ENCODE measurements at places on chromosomes 5 and 9. TPM values are rescaled to one million over a fixed set of nuclear protein-coding genes. Genes with fewer than 3 reads are reported as not detected.

GRCh38 chr9:129511285-129511900, 109.5 kb downstream of the C9orf50 start:
- H3K4me1 ChIP-seq: peaks cover 10% of the 10 kb centered on the region
- H3K27ac ChIP-seq: no peak overlapping the region
- DNase-seq: no peak
- no peaks in the 10 kb centered on the region for H3K27me3 ChIP-seq

The SLIT3 gene
- total RNA-seq: 61.9 TPM

The SPINK13 gene
- not detected for total RNA-seq

GRCh38 chr9:76092572-76092971, 202.1 kb downstream of the PCSK5 start:
- DNase-seq: no peak
- H3K27me3 ChIP-seq: no peaks in the 10 kb centered on the region
- no peak overlapping the region for H3K27ac ChIP-seq

- no peaks in the 10 kb centered on the region for H3K36me3 ChIP-seq
- no peaks in the 10 kb centered on the region for H3K4me1 ChIP-seq
- DNase-seq: peak; percentile 28
- no peak overlapping the region for H3K4me3 ChIP-seq
- H3K27me3 ChIP-seq: no peaks in the 10 kb centered on the region
These were observed 9.9 kb downstream of the CCDC69 start for GRCh38 chr5:151213803-151214613.

GRCh38 chr9:130927995-130928900, 10.8 kb downstream of the FIBCD1 start:
- H3K4me1 ChIP-seq: peaks cover 22% of the 10 kb centered on the region
- H3K4me3 ChIP-seq: no peak overlapping the region
- peak; percentile 64 for DNase-seq
- no peaks in the 10 kb centered on the region for H3K36me3 ChIP-seq
- H3K27me3 ChIP-seq: no peaks in the 10 kb centered on the region

GRCh38 chr9:18216376-18216775, 257.6 kb upstream of the ADAMTSL1 start:
- no peaks in the 10 kb centered on the region for H3K4me1 ChIP-seq
- H3K27ac ChIP-seq: no peak overlapping the region
- DNase-seq: no peak
- no peak overlapping the region for H3K4me3 ChIP-seq

DNA sequence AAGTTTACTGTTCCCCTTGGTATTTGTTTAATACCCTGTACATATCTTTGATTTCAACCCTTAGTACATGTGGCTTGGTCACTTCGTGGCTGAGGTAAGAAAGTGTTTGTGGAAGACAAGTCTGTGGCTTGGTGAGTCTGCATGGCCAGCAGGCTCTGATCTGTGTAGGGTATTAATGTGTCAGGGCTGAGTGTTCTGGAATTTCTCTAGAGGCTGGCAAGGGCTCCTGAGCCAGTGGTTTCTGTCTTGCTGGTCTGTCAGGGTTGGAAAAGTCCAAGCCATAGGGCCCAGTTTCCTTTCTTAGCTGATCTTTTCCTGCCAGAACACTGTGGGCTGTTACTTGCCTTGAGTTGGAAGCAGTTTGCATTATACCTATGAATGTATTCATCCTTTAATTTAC, 48.0 kb upstream of the FBXL7 start:
- DNase-seq: peak; percentile 32
- H3K27ac ChIP-seq: no peak overlapping the region
- 0 out of 2 replicates have a peak, but pooled peaks cover 3% of the 10 kb centered on the region for H3K4me1 ChIP-seq

- no peak for DNase-seq
- no peak overlapping the region for H3K27ac ChIP-seq
- H3K4me3 ChIP-seq: no peak overlapping the region
- no peaks in the 10 kb centered on the region for H3K4me1 ChIP-seq
- no peaks in the 10 kb centered on the region for H3K36me3 ChIP-seq
These were observed 87.7 kb upstream of the PTPN3 start for GRCh38 chr9:109585796-109586195.

GRCh38 chr5:145833631-145834200, 1.4 kb downstream of the PRELID2 start:
- DNase-seq: no peak
- H3K4me1 ChIP-seq: peaks cover 5% of the 10 kb centered on the region
- no peak overlapping the region for H3K4me3 ChIP-seq
- H3K36me3 ChIP-seq: no peaks in the 10 kb centered on the region
- no peak overlapping the region for H3K27ac ChIP-seq

- peaks cover 17% of the 10 kb centered on the region for H3K4me1 ChIP-seq
- peak overlapping the region; percentile 80 for H3K4me3 ChIP-seq
- 0 out of 2 replicates have a peak, but pooled peaks cover 5% of the 10 kb centered on the region for H3K36me3 ChIP-seq
These were observed 681 bp downstream of the CPLANE1 start for GRCh38 chr5:37248421-37248969.

GRCh38 chr9:118561051-118561450, 808.2 kb downstream of the BRINP1 start:
- no peak for DNase-seq
- no peaks in the 10 kb centered on the region for H3K27me3 ChIP-seq
- no peak overlapping the region for H3K27ac ChIP-seq
- no peaks in the 10 kb centered on the region for H3K36me3 ChIP-seq

The UGT3A2 gene
- total RNA-seq: not detected

The CCDC187 gene
- total RNA-seq: not detected

DNA sequence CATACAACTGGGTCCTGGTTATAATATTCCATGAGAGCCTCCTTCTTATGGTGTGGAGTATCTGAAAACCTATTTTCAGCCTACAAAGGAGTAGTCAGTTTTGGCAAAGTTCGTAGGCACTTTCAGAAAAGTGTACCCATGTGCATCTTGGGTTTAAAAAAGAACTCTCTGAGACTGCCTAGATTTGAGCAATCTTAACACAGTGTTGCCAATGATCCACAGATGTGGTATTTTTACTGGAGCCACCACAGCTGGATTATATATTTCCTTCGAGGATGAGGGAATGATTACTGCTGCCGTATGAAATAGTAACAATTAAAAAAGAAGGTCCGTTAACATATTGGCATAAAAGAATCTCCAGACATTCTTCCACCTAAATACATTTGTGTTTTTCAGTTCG, 1.1 kb downstream of the PALM2AKAP2 start:
- H3K4me3 ChIP-seq: peak overlapping the region; percentile 89
- H3K36me3 ChIP-seq: no peaks in the 10 kb centered on the region
- H3K27ac ChIP-seq: peak overlapping the region; percentile 76
- DNase-seq: peak; percentile 63

- H3K27ac ChIP-seq: no peak overlapping the region
- H3K27me3 ChIP-seq: no peaks in the 10 kb centered on the region
- no peaks in the 10 kb centered on the region for H3K36me3 ChIP-seq
- no peak for DNase-seq
These were observed 43.8 kb upstream of the DAB2IP start for GRCh38 chr9:121607434-121608167.

- H3K36me3 ChIP-seq: no peaks in the 10 kb centered on the region
- H3K4me1 ChIP-seq: no peaks in the 10 kb centered on the region
- no peak overlapping the region for H3K4me3 ChIP-seq
These were observed 122.1 kb downstream of the WNK2 start for GRCh38 chr9:93306081-93306480.

DNA sequence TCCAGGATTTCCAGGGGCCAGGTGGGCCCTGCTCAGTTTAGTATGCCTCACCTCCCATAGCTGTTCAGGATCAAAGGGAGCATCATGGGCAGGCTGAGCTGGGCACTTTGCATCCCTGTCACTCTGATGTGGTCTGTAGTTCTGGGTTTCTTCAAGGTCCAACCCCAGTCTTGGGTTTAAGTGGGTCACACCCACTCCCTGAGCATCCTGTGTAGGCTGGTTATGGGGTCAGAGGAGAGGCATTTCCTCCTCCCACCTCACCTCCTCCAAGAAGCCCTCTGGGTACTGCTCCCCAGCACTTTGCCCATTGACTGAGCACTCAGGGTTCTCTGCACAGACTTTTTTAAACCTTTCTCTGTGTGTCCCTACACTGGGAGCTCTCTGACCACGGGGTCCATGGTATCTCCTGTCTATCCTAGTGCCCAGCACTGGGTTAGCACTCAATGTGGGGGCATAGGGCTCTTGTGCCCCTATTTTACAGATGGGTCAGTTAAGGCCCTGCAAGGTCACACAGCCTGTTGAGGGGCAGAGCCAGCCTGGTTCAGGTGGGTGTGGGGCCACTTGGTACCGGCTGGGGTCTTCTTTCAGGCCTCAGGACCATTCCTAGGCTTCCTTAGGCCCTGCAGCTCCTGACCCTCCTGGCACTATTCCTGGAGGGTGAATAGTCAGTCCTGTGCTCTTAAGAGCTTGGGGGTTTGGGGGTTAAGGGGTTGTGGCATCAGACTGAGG, 19.0 kb downstream of the CXXC5 start:
- peak; percentile 58 for DNase-seq
- peak overlapping the region; percentile 91 for H3K27ac ChIP-seq
- H3K36me3 ChIP-seq: no peaks in the 10 kb centered on the region
- no peak overlapping the region for H3K4me3 ChIP-seq
- H3K4me1 ChIP-seq: peaks cover 27% of the 10 kb centered on the region

DNA sequence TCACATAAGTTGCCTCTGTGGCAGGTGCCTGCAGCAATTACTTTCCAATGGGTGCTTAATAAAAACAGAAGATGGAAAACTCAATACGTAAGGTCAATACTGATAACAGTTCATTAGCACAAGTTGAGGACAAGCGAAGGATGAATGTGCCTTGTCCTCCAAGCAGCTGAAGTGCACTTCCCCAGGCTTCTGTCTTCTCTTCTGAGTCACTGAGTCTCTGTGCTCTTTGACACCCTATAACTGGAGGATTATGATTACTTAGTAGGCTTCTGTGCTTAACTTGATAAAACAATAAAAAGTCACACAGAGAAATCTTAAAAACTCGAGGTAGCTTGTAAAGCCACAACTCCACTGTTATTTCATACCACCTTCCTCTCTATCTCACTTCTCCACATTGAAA, 216.6 kb upstream of the ADCY2 start:
- no peaks in the 10 kb centered on the region for H3K27me3 ChIP-seq
- no peaks in the 10 kb centered on the region for H3K36me3 ChIP-seq
- DNase-seq: no peak
- no peak overlapping the region for H3K4me3 ChIP-seq

DNA sequence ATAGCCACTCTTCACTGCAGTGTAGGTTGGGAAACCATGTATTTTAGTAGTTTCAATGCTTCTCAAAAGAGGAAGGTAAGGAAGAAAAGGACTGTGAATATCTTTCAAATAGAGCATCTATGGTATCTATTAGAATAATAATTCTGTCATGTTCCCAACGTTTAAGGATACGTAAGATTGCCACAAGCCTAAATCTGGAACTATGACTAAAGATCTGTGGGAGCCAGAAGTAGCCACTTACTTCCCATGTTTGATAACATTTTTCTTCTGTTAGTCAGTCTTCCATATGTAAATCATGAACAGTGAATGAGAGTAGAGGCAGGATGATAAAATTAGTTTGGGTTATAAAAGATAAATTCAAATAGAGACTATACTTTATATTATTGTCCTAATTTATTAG, 16.3 kb upstream of the MROH2B start:
- no peaks in the 10 kb centered on the region for H3K4me1 ChIP-seq
- H3K27me3 ChIP-seq: no peaks in the 10 kb centered on the region
- no peaks in the 10 kb centered on the region for H3K36me3 ChIP-seq
- DNase-seq: peak; percentile 36
- H3K27ac ChIP-seq: no peak overlapping the region

The ZNG1A gene
- 45.3 TPM for total RNA-seq

GRCh38 chr9:16598316-16598715, 272.2 kb downstream of the BNC2 start:
- H3K4me1 ChIP-seq: peaks cover 11% of the 10 kb centered on the region
- no peaks in the 10 kb centered on the region for H3K27me3 ChIP-seq
- peak; percentile 50 for DNase-seq
- no peaks in the 10 kb centered on the region for H3K36me3 ChIP-seq
- no peak overlapping the region for H3K4me3 ChIP-seq

DNA sequence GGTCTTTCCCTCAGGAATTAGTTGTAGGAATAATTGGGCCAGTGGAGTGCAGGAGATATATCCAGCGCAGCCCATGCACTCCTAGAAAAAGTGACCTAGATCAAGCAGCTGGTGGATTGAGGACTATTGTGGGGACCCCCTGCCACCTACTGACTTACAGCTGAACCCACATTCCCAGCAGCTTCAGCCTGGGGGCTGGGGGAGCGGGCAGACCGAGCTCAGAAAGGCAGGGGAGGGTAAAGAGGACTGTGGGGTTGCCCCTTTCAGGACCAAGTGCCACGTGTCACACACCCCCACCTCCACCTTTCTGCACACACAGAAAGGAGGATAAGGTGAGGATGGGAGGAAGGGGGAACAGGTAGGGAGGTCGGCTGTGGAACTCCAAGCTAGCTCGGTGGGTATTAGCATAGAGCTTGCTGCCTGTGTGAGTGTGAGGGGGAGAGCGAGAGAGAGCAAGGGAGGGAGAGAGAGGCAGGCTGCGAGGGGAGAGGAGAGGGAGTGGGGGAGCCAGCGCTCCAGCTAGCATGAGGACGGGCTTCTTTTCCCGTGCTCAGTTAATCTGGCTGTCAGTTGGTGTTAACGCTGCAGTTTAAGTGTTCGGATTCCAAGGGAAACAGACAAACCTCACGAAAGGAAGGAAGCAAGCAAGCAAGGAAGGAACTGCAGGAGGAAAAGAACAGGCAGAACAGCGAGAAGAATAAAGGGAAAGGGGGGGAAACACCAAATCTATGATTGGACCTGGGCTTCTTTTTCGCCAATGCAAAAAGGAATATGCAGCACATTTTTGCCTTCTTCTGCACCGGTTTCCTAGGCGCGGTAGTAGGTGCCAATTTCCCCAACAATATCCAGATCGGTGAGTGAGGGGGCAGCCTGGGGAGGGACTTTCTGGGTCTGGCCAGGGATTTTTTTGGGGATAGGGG, at the start of gene GRIA1:
Gene GRIA1 (plus strand): TSS at position 553 of the 920 bp plus-strand sequence.
- peak within 1 kb of the TSS; percentile 42 for H3K4me3 ChIP-seq
- H3K27me3 ChIP-seq: no peaks in the 10 kb centered on the region
- H3K27ac ChIP-seq: no peak within 1 kb of the TSS
- no peaks in the 10 kb centered on the region for H3K36me3 ChIP-seq
- peak; percentile 40 for DNase-seq

The CARD6 gene
- 7.1 TPM for total RNA-seq

Measured in GM23248 (cell line).